Panc1 (cell line): ENCODE measurements at places on chromosomes 3 and 15.

DNA sequence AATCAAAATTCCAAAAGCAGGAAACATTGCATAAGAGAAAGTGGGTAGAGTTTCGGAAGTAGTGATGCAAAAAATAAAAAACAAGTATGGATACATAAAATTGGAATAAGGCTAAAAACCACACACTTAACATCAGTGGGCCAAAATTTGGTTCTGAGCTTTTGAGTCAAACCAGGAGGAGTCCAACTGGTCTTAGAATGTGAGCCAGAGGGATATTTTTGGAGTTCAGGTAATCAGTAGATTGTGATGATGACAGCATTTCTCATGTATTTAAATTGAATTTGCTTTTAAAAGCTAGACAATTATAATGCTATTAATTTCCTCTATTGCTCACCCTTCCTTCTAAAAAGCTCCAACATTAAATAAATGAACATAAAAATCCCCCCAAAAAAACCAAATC is 38.2 kb upstream of the CHST2 start:
- no peak for DNase-seq

GRCh38 chr3:126714276-126714900 is 10.3 kb downstream of the CHCHD6 start:
- DNase-seq: no peak

DNA sequence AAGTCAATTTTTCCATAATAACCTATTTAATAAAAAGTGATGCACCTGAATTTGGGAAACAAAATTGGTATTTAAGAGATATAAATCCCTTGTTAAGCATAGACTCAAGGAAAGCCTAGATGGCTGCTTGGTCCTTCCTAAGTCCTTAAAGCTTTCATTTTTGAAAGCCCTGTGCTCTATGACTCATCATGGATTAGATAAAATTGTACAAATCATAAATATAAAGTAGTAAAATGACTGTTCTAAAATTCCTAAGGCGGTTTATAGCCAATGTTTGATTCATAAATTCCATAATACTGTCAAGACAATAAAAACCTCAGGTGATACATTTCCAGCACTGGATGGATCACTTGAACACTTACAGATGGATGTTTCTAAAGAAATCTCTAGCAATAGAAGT is 730.8 kb upstream of the EPHA6 start:
- no peak for DNase-seq

- no peak for DNase-seq
Measured at GRCh38 chr15:88974392-88974791, 61.2 kb upstream of the MFGE8 start.

DNA sequence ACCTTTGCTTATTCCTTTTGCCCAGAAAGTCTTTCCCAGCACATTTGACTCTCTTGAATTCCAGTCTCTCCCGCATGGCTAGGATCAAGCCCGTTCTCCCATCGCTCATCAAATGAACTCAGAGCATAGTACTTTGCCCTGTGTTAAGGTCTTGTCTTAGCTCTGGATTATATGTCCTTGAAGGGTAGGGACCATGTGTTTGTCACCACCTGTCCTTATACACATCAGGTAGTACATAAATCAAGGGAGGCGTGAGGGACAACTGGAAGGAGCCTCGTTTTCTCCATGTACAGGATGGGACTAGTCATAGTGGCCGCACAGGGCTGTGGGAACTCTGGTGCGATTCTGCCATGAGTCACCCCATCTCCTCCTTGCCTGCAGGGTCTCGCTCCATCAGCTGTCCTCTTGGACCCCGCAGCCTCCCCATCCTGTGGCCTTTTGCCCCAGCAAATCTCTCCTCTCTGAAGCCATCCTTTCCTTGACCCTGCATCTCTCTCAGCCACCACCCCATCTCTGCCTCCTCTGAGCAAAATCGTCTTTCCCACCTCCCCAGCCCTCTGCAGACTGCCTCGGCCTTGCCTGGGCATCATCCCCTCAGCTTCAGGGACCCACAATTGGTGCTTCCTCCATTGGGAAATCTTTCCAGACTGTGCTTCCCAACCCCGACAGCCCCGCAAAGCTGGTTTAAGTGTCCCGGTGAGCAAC is 33.4 kb upstream of the RAB6B start:
- no peak for DNase-seq

DNA sequence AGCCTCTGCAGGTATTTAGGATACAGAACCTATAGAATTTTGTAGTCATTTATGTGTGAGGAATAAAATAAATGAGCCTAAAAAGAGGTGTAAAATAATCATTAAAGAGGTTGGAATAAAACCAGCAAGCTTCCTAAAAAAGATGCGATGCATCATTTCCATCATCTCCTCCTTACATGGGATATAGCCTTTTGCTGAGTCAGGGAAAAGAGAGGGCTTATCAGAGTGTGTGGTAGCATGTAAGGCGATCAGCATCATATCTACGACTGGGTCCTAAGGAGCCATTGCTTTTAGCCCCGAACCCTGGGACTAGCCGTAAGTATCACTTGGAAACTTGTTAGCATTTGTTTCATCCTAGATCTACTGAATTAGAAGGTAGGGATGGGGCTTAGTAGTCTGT is 94.9 kb downstream of the DTWD1 start:
- no peak for DNase-seq

DNA sequence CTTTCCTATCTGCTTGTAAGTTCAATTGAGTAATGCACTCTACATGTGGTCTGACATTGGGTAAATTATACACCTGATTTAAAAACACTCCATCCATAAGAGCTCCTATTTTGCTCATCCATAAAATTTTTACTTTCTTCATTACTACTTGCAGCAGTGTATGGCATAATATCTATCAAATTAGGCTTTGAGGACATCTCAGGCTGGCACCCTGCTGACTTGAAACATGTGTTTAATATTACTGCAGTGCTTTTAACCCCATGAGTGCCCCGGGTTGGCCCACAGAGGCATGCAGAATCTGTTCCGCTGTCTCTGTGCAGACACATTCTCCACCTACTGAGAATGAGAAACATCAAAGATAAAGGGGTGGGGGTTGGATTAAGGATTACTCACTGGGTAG is 249.9 kb upstream of the DNAJC19 start:
- DNase-seq: no peak

DNA sequence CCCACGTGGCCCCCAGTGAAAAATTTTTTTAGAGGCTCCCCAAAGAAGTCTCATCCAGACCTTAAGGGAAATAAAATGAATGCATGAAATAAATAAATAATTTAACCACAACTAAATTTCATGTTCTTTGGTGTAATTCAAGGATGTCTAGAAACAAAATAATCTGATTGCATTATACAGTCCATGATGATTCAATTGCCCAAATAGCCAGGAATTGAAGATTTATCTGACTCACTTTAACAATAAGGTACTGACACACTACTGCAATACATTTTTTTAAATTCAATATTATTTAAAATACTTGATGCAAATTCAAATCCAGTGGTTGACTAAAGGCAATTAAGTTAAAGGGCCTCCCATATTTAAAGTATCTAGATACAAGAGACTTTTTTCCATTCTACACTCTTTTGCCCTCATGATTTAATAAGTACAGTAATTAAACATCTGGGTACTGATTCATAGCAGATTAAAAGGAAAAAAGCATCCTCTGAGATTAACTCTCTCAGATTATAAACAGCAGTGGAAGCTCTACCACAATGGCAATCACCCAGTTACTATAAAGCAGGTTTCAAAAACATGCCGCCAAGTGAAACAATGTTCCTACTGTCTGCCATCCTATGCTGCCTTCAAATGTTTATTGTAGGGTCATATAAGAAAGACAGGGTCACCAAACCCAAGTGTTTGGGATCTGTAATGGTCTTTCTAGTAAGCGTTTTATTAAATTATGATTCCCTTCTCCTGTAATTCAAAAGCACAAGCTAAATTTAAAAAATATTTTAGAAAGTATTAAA is 9.9 kb downstream of the UQCC5 start:
- DNase-seq: no peak

GRCh38 chr15:79923079-79923514 is 26.3 kb upstream of the MTHFS start:
- no peak for DNase-seq

DNA sequence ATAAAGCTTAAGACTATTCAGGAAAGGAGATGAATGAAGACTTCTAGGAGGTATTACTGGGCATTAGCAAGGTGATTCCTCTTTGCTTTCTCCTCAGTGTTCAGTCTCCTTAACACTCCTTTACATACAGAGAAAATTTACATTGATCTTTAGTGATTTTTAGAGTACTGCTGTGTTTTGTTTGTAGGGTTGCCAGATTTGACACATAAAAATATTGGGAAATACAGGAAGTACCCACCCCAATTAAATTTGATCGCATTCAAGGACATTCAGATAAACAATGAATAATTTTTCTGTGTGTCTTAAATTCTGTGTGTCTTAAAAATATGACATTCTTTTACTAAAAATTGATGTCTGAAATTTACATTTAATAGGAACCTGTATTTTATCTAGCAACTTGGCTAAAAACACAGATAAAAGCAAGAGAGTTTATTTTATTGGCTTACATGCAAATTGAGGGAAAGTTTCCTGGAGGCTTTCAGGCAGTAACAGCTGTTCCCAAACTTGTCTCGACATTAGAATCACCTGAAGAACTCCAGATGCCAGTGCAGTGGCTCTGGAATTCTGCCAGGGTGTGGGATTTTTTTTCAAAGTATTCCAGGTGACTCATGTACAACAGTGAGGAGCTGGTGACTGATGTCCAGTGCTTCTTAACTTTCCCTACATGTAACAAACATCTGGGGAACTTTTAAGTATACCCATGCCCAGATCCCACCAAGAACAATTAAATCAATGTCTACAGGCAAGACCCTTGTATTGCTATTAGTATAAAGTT is 23.4 kb upstream of the PLOD2 start:
- DNase-seq: no peak

DNA sequence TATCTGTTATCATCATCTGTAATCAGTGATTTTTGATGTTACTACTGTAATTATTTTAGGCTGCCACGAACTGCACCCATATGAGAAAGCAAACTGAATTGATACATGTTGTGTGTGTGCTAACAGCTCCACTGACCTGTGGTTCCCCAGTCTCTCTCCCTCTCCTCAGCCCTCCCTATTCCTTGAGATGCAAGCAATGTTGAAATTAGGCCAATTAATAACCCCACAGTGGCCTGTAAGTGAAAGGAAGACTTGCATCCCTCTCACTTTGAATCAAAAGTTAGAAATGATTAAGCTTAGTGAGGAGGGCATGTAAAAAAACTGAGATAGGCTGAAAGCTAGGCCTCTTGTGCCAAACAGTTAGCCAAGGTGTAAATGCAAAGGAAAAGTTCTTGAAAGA is 218.6 kb upstream of the LRRFIP2 start:
- DNase-seq: no peak

DNA sequence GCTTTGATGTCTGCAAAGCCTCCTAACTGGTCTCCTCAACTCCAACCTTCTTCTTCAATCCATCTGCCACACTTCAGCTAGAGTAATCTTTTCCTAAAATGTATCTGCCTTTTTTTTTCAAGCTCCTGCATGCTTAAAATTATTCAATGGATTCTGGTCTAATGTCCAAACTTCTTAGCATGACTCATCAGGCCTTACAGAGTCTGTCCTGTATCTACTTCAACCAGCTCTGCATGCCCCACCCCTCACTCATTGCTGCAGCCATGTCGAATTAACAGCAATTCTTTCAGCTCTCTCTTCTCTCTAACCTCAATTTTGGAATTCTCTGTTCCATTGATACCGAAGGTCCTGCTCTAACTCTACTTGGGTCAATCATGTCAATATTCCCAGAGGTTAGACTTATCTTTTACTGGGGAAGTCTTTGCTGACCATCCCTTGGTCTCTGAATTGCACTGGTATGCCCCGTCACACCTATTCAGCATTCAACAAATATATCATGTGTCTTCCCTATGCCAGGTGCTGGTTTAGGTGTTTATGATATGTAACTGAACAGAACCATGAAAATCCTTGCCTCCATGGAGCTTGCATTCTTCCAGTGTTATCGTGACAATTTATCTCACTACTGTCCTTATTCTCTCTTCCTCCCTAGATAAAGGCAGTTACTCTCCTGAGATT is 88.5 kb upstream of the NANOGP8 start:
- no peak for DNase-seq

DNA sequence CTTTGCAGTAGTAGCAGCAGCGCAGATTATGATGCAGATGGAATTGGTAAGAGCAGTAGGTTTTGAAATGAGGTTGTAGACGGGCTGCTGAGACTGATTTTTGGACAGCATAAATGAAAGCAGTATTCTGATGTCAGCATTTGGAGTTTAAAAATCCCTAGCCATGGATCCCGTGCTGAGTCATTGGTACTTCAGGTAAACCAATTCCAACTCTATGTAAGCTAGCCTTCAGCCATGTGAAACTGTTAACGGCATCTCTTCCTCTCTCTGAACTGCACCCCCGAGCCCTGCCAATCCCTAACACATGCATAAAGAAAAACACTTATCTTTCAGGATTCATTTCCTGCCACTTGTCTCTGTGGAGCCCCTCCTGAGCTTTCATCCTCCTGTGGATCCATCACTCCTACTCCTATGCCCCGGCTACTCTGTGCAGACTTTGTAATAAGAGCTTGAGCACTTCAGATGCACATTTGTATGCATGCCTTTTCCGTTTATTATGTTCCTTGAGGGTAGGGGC is 119.0 kb downstream of the AKAP13 start:
- no peak for DNase-seq

DNA sequence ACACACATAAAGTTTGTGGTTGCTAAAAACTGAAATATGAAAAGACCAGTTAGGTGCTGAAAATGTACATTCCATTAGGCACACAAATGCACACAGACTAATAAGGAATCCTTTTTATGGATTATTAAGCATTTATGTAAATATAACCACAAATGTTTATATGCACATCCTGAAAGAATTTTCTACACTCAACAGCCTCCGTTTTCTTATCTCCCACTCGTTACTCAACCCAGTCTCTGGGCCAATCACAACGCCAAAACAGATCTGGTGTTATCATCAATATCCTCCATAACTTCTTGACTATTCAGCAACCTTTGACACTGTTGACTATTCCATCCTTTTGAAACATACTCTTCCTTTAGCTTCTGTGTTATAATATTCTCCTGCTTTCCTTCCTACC is 136.4 kb downstream of the ATP8B4 start:
- no peak for DNase-seq

- no peak for DNase-seq
Measured at GRCh38 chr3:2023959-2024358, 74.7 kb upstream of the CNTN4 start.

- no peak for DNase-seq
Measured at GRCh38 chr3:23981955-23982354, 36.9 kb downstream of the NR1D2 start.

DNA sequence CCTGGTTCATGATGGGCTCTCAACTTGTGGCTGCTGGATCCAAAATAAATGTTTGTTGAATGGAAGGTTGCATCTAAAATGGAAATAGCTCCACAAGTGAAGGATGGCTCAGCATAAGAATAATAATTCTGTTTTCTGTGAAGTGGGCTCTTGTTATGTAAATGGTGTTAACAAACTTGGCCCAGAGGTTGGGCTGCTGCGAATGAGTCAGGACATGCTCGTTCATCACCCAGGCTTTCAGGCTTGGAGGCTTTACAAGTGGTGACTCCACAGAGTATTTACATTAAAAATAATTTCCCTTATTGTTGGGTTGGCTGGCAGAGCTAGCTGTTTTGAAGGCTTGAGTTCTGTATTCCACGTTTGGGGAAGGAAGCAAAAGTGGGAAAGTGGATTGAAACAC is 60.5 kb downstream of the ITGB5 start:
- peak; percentile 52 for DNase-seq
